Thoracic aorta endothelial cell (primary cell): ENCODE measurements at places on chromosomes 2 and 18. TPM values are rescaled to one million over a fixed set of nuclear protein-coding genes. Genes with fewer than 3 reads are reported as not detected.

SERPINB11 gene
- total RNA-seq = not detected in 2 replicates

FOXI3 gene
- total RNA-seq = not detected in 2 replicates

C1GALT1C1L gene
- 0.50 TPM in 1 of 2 replicates, not detected in the other for total RNA-seq

CNTNAP5 gene
- total RNA-seq = not detected in 2 replicates
